Activated CD4-positive, alpha-beta T cell treated with anti-CD3 and anti-CD28 coated beads for 24 hours (primary cell): ENCODE measurements at places on chromosomes 5 and 9.

GRCh38 chr9:101848485-101848919, 110.1 kb upstream of the GRIN3A start:
- no peak for DNase-seq

DNA sequence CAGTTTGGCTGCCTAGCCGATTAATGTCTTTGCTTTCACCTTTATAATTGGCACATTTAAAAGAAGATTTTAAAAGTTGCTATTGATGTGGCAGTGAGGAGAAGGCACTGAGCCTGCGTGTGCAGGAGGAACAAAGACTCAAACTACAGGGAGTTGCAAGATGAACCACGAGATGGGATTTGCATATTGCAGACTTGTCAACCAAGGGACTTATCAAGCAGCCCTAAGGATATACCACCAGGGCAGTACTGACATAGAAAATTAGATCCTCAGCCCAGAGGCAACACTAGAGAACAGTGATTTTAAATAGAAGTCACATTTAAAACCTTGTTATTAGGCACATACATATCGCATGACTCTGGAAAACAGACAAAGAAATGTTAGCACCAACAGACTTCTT, 342.6 kb downstream of the GLIS3 start:
- DNase-seq: no peak

GRCh38 chr9:97935276-97935675, 2.7 kb downstream of the HEMGN start:
- no peak for DNase-seq

DNA sequence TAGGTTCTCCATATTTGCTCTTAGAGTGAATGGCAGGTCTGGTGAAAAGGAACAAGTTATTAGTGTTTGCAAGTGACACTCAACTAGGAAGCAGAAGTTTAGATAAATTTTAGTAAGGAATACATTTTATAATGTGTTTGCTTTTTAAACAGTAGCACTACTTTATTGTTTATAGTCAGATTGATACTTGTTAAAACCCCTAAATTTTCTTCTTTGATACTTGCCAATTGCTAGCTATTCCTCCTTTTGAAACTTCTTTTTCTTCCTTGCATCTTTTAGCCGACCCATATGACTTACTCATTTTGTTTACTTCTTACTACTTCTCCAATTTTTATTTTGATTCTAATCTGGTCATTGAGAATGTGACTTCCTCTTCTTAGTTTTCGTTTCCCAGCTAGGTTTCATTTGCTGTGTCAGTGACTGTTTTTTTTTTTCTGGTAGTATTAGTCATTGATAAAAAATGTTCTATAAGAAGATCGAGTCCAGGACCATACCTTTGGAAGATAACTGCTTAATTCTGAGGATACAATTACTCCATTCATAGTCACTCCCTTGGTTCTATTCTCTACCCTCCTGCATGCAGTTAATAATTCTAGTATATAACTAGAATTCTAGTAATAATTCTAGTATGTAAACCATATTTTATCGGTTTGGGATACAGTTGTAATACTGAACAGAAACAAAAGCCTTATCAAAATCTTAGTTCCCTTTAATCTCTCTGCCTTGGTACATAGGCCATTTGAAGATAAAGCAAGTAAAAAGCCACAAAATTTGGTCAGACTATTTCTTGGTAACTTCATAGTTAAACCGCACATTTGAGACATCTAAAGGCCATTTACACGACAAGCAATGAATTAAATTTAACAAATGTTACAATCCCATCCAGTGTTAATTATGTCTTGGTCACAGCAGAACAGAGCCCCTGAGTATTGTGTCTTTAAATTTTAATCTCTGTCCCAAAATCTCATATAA, 2.8 kb upstream of the RICTOR start:
- no peak for DNase-seq

- no peak for DNase-seq
Observed at GRCh38 chr9:95764533-95765319, 110.8 kb upstream of the ERCC6L2 start.

- DNase-seq: no peak
Observed at GRCh38 chr5:138716456-138716924, 36.7 kb upstream of the CTNNA1 start.

GRCh38 chr9:107636571-107637381, 147.2 kb upstream of the KLF4 start:
- DNase-seq: no peak

- DNase-seq: no peak
Observed at GRCh38 chr9:15182101-15182551, 124.9 kb downstream of the TTC39B start.

DNA sequence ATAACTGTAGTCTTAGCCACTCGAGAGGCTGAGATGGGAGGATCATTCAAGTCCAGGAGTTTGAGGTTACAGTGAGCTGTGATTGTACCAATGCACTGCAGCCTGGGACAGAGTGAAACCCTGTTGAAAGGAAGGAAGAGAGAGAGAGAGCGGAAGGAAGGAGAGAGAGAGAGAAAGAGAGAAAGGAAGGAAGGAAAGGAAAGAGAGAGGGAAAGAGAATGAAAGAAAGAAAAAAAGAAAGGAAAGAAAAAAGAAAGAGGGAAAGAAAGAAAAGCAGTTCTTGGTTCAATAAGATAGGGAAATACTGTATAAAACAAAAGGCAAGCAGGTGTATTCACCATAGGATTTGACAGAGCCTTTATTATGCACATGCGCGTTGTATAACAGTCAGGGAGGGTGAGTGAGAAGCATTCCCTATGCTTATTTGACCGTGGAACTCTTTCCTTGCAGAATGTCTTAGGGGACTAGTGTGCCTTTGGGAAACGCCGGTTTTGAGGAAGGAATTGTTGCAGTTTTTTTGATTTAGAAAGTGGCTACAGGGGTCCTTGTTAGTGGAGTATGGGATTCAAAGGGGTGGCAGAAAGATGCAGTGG, 42.0 kb downstream of the GSN start:
- no peak for DNase-seq

DNA sequence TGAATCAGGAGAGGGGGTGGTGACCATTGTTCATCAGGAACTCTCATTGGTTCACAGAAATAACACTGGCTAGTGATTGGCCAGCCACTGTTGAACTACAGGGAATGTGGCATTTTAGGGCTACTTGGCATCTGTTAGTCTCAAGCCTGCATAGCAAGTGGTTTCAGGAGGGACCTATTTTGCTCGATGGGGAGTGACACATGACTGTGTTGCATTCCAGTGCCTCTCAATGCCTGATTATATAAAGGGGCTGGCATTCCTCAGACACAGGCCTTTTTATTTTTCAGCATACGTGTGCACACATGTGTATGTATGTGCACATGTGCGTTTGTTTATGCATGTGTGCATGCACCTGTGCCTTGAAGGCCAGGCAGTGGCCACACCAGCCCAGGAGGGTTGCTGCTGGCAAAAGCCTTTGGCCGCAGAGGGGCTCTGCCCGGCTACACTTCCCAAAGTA, 23.2 kb downstream of the FGD3 start:
- DNase-seq: no peak

- DNase-seq: no peak
Observed at GRCh38 chr5:99122976-99123375, 194.2 kb upstream of the CHD1 start.

- DNase-seq: no peak
Observed at GRCh38 chr5:172756764-172757393, 14.1 kb downstream of the DUSP1 start.

DNA sequence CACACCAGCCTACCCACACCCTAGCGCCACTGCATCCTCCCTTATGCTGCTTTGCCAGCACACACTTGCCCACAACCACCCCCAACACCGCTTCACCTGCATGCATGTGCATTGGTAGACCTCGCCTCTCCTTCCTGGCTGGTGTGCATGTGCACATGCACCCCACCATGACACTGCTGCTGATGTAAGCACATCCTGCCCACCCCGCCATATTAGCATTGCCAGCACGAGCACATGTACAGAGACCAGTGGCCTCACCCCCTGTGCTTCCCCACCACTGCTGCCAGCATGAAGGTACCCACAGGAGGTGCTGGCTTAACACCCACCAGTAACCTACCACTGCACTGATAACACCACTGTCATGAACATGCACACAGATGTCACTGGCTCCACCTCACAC, 218.2 kb downstream of the SLCO4C1 start:
- DNase-seq: no peak

DNA sequence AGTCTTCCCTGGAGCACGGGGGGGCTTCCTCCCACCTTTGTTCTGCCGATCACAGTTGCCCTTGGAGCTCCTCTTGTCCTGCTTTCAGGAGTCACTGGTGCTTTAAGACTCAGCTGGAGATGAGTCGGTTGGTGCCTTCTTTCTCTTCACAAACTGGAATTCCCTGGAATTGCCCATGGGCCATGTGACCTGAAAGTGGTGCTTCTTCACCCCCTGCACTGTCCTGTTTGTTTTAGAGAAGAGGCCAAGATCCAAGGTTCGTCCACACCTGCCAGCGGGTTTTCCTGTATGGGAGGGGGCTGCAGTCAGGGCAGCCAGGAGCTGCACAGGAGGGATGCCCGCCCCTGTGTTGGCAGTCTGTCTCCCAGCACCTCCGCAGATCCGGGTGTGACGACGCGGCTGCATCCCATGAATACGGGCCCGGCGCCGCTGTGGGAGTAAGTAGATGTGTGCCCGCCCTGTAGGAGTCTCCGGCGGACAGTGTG, 9.5 kb upstream of the MRPS2 start:
- DNase-seq: no peak

GRCh38 chr9:131253891-131254491, 22.3 kb downstream of the FAM78A start:
- DNase-seq: no peak

- DNase-seq: no peak
Observed at GRCh38 chr5:100900142-100900795, 2.8 kb downstream of the ST8SIA4 start.
